Uterus (tissue), 4 donors: ENCODE measurements at places on chromosomes 12 and 14. TPM values are rescaled to one million over a fixed set of nuclear protein-coding genes. Genes with fewer than 3 reads are reported as not detected.

- DNase-seq: peak; percentile 50
These were observed 2.6 kb downstream of the SIX4 start for GRCh38 chr14:60721326-60722106.

DNA sequence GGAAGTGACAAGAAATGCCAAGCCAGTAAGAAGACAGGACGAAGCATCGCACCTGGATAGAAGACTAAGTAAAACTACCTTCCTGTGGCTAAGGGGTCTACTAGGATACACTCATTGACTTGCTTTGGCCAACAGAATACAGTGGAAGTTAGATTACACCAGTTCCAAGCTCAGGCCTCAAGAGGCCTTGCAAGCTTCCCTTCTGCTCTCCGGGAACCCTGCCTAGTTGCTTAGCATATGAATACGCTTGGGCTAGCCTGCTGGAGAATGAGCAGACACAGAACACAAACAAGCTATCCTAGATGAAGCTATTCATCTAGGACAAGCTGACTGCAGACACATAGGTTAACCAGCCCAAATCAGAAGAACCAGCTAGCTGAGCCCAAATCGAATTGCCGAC is 97.0 kb downstream of the DPF3 start:
- no peak for DNase-seq

GRCh38 chr14:24055971-24056799 is 4.4 kb downstream of the CARMIL3 start:
- no peak for DNase-seq

- no peak for DNase-seq
These were observed 54.9 kb upstream of the NCOR2 start for GRCh38 chr12:124622331-124622730.

DNA sequence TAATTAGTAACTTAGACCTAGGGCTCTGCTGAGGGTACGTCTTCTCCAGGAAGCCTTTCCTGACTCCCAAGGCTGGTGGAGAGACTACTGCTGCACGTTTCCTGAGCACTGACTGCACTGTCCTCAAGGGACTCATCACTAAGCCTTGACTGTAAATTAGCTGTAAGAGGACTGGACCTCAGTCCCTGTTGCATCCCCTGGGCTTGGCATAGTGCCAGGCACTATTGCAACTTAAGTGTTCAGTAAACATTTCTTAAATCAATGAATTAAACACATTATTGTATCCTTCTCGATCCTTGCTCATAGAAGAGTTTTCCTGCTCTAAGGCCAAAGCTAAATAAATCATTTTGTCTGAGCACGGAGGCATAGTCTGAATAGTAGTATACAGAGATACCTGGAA is 31.9 kb upstream of the IFNG-AS1 start:
- no peak for DNase-seq

- DNase-seq: no peak
These were observed 1.1 kb downstream of the CNIH1 start for GRCh38 chr14:54440037-54440436.

- no peak for DNase-seq
These were observed 11.6 kb downstream of the FBXW8 start for GRCh38 chr12:116922194-116922897.

- DNase-seq: no peak
These were observed 332.7 kb upstream of the NOVA1 start for GRCh38 chr14:26930576-26930975.

GRCh38 chr12:84954415-84954814 is 41.8 kb upstream of the SLC6A15 start:
- no peak for DNase-seq

DNA sequence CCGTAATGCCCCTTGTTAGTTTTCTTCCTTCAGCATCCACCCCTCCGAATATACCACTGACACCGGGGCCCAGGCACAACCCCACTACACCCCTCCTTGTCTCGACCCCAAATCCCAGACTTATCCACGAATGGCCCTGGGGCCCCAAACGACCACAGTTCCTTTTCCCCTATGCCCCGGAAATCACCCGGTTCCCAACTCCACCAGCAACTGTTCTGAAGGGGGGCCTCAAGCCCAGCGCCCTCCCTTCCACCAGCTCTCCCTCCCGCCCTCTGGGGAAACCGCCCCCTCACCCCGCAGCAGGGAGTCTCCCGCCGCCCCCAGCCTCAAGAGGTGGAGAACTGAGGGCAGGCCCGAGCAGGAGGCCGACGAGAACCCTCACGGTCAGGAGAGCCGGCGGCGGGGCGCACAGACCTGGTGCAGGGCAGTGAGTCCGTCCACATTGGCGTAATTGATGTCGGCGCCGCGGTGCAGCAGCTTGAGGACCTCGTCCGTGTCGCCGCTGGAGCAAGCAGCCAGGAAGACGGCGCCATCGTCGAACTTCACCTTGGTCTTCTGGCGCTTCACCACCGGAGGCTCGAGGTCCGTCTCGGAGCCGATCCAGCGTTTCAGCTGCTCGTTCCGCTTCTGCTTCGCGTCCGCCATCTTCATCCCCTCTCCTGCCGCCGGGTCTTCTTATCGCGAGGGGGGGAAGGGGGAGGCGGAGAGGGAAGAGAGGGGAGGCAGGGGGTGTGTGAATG is 446 bp downstream of the PPP1R12A start:
- peak; percentile 51 for DNase-seq

DNA sequence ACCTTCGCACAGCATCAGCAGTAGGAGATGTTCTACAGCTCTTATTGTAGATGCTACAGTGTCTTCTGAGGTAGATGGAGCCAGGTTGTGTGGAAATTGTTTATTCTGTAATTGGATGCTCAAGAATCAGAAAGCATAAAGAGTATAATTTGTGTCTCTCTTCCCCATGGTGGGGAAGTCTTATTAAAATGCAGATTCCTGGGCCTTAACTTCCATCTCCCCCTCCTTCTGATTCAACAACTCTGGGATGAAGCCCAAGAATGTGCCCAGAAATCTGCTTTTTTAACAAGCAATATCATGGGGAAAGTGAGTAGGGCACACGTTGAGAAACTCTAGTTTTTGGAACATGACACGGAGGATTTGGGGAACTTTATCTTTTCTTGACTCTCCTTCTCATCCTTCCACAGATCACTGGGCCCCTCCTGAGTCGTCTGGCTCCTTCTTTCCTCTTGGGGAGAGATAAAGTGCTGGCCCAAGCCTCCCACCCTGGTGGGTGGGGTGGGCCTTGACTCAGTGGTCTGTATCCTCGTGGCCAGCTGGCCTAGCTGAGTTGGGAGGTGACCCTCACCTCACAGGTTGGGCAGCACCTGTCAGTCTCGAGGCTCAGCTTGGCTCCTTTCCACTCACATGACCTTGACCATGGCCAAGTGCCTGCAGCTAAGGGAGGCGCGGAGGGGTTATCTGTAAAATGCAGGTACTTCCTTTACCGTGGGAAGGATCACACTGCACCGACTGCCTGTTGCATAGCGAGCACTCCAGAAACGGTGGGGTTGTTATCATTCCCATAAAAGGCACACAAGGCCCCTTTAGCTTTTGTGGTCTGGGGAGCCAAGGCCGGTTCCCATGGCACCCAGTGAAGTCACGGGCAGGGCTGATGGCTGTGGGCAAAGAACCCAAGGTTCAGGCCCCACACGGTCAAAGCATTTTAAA is 141.9 kb downstream of the CHST11 start:
- no peak for DNase-seq

- DNase-seq: peak; percentile 71
These were observed 1.1 kb downstream of the PDE3A start for GRCh38 chr12:20369305-20370013.

GRCh38 chr14:85686908-85687307 is 157.0 kb downstream of the FLRT2 start:
- DNase-seq: no peak

- peak; percentile 20 for DNase-seq
These were observed 2.4 kb downstream of the CCDC177 start for GRCh38 chr14:69572030-69572840.

- DNase-seq: no peak
These were observed 263.3 kb downstream of the TTC6 start for GRCh38 chr14:37858733-37859132.

GRCh38 chr14:68145539-68145938 is 326.0 kb downstream of the RAD51B start:
- DNase-seq: no peak

DNA sequence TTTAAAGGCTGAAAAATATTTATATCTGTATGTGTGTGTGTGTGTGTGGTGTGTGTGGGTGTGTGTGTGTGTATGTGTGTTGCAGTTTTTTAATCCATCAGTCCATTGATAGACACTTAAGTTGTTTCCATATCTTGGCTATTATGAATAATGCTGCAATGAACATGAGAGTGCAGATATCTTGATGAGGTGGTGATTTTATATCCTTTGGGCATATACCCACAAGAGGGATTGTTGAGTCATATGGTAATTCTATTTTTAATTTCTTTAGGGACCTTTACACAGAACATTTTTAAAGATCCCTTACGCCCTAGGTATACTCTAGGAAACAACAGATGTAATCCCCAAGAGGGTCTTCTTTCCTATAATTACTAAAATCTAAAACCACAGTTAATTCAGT is 154.5 kb upstream of the CLEC14A start:
- DNase-seq: no peak

DNA sequence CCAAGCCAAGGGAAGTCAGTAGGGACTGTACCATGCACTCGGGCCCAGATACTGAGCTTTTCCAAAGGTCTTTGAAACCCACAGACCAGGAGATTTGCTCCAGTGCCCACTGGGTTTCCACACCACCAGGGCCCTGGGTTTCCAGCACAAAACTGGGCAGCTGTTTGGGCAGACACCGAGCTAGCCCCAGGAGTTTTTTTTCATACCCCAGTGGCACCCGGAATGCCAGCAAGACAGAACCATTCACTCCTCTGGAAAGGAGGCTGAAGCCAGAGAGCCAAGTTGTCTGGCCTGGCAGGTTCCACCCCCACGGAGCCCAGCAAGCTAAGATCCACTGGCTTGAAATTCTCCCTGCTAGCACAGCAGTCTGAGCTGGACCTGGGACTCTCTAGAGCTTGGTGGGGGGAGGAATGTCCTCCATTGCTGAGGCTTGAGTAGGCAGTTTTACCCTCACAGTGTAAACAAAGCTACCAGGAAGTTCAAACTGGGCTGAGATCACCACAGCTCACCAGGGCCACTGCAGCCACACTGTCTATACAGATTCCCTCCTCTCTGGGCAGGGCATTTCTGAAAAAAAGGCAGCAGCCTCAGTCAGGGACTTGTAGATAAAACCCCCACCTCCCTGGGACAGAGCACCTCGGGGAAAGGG is 793.7 kb downstream of the RPS29 start:
- no peak for DNase-seq

DNA sequence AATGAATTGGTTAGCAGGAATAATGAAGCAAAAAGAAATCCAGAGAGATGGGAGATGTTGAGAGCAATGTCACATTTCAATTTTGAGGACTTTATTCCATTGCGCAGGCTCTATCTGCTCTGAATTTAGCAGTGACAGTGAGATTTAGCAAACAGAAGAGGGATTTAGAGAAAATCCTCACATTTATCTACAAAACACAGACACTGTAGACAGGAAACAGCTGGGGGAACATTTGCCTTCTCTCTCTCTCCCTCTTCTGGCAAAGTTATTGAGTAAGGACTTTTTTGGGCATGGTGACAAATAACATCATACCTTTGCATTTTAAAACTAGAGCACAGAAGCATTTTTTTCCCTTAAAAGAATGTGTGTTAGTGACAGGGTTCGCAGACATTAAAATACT is at the start of gene IGF1:
Gene IGF1 (minus strand): TSS at position 158 of the 400 bp plus-strand sequence. CDS start 182 bp downstream, outside the sequence.
- DNase-seq: no peak

GRCh38 chr12:23204933-23205778 is 580.2 kb downstream of the ETNK1 start:
- DNase-seq: no peak

GRCh38 chr14:50599700-50600444 is 39.9 kb downstream of the ATL1 start:
- DNase-seq: no peak

DNA sequence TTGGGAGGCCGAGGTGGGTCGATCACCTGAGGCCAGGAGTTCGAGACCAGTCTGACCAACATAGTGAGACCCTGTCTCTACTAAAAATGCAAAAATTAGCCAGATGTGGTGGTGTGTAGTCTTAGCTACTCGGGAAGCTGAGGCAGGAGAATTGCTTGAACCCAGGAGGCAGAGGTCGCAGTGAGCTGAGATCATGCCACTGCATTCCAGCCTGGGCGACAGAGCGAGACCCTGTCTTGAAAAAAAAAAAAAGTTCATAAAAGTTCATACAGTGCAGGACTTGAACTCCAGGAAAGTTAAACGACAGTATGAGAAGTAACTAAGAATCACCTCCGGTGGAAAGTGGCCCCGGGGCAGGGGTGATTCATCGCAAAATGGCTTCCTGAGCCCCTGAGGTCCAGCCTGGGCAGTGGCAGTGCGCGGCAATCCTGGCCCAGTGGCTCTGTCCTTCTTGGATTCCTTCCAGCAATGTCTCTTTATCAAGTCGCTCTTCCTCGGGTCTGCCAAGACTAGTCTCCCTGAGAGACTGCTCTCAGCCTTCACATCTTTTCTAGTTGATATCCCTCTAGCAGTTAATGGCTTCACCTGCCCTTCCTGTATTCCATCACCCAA is 16.7 kb upstream of the MAP1LC3B2 start:
- DNase-seq: no peak

GRCh38 chr14:55752580-55753390 is 172.8 kb downstream of the KTN1 start:
- DNase-seq: no peak

DNA sequence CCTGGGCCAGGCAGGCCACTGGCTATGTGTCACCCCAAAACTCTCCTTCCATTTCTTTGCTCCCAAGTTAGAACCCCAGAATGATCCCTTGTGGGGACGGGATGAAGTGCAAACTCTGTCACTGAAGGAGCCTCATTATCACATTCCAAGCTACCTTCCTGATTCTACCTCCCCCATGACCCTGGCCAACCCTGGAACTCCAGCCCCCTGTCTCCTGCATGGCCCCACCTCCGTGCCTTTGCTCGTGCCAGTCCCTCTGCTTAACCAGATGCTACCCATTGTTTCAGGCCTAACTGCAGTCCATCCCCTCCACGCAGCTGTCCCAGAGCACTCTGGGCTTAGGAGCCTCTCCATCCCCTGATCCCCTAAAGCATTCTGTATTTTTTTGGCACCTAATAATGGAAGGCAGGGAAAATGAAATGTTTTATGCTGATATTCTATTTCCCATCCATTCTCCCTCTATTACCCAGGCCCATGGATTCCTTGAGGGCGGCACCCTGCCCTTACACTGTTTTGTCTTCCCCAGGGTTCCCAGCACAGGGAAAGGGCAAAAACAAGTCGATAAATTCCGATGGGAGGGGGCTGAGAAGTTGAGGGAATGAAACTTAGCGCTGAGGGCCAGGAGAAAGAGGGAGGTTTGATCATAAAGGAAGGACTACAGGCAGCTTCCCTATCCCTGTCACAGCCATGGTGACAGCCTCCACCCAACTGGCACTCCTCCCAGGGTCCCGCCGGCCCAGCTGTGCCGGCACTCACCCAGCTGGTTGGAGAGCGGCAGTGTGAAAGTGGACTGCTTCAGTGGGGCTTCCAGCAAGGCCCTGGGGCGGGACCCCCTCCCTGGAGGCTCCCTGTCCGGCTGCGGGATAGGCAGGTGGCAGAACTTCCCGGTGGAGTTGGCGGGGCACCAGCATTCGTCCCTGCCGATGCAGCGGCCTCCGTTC is 58.1 kb downstream of the ISCA2 start:
- no peak for DNase-seq

- no peak for DNase-seq
These were observed 85.9 kb downstream of the TMEM117 start for GRCh38 chr12:43921666-43922337.

GRCh38 chr12:104958805-104959334 is 780 bp upstream of the SLC41A2 start:
- no peak for DNase-seq

The DPPA3 gene
- not detected for total RNA-seq

The INSM2 gene
- not detected for total RNA-seq

The ZFHX2 gene
- not detected for total RNA-seq

The GLS2 gene
- 5.9 TPM for total RNA-seq

The ZNF664 gene
- total RNA-seq: 79.7 TPM

The SLC25A47 gene
- total RNA-seq: not detected

The GYS2 gene
- not detected for total RNA-seq

The KRT72 gene
- 0.51 TPM for total RNA-seq
